GM19239 (cell line): ENCODE measurements at places on chromosomes 5 and 9.

DNA sequence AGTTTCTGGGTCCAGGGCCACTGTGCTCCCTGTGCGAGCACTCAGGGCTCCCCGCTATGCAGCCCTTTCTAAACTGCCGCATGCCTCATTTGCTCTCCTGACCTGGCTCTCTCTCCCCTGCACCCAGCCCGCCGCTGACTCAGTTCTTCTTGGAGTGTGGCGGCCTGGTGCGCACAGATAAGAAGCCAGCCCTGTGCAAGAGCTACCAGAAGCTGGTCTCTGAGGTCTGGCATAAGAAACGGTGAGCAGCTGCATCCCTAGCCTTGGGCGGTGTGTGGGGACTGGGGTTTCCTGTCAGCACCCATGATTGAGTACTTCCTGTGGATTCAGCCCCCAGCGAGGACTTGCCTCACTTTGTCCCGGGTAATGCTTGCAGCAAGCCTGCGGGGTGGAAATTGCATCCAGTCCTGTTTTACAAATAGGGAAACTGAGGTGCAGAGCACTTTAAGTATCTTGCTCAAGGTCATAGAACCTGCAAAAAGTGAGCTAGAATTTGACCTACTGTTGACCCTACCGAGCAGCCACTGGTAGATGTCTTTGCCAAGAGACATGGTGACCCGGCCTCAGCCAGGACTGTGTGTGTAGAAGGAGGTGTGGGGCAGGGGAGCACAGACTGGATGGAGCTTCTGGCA is 27.9 kb downstream of the USP20 start:
- no peak for DNase-seq

DNA sequence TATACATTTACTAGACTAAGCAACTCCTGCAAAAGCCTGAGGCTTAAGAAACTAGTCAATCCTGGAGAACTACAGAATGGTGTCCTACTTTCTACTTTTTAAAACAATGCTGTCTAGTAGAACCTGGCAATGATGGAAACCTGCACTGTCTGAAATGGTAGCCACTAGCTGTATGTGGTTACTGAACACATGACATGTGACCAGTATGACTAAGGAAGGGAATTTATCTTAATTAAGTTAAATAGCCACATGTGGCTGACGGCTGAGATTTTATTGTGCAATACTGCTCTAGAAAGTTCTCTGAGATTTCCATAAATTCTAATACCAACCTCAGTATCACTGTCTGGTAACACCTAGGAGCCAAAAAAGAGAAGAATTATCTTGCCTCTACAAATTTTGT is 44.9 kb upstream of the RAPGEF6 start:
- no peak for DNase-seq

DNA sequence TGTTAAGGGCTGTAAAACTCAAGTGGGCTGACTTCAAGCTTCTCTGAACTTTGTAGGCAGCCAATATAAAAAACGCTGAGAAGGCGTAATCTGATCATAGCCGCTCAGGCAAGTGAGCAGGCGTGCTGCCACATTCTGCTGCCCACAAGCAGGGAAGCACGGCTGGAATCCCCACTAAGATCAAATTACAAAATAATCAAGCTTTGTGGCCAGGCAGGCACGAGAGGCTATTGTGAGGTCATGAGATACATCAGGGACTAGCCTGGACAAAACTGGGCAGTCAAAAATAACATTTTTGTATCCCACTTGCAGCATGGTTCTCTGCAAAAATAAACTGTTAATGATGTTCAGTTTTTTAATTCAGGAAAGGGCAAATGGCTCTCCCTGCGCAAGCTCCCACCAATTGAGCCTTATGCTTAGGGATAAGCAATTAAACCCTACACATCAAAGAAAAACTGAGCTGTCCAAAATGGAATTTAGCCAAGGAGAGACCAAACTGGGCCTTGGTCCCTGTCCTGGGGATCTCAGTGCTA is 64.0 kb downstream of the POU5F2 start:
- DNase-seq: no peak

DNA sequence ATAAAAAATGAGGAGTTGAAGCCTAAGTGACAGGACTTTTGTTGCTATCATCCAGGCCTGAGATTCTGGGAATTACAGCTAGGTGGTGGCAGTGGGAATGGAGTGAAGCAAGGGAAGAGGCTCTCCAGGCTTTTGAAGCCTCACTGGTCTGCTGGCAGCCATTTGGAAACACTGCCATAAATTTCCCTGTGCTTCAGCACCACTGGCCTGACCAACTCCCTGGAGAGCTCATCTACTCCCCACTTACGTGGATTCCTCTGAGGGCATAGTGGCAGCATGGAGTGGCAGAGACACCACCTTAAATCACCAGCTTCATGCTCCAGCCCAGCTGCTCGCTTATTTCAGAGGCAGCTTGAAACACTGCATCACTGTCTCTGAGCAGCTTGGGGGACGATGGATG is 518.2 kb downstream of the TLR4 start:
- DNase-seq: no peak

GRCh38 chr5:128559300-128560297 is 21.6 kb upstream of the FBN2 start:
- DNase-seq: no peak

DNA sequence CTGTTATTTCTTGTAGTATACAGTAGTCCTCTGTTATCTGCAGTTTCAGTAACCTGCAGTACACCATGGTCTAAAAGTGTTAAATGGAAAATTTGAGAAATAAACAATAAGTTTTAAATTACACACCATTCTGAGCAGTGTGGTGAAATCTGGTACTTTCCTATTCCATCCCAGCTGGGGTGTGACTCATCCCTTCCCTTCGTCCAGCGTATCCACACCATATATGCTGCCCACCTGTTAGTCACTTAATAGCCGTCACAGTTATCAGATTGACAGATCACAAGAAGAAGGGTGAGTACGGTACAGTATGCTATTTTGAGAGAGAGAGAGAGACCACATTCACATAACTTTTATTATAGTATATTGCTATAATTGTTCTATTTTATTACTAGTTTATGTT is 28.9 kb downstream of the FAM151B start:
- DNase-seq: no peak

DNA sequence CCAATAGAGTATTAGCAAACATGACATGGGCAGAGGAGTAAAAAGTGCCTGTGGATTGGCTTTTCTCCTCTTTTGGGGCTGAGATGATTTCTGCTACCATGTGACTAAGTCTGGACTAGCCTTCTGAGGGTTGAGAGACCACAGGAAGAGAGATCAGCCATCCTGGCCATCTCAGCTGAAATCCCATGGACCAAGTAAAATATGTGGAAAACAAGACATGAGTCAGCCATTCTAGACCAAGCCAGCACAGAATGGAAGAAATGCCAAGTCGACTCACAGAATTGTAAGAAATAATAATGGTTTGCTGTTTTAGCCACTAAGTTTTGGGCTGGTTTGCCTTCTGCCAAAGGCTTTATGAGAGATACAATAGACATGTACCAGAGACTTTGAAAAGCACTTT is 377.8 kb downstream of the CHSY3 start:
- no peak for DNase-seq

GRCh38 chr9:75188756-75189155 is 100.4 kb downstream of the OSTF1 start:
- DNase-seq: no peak

DNA sequence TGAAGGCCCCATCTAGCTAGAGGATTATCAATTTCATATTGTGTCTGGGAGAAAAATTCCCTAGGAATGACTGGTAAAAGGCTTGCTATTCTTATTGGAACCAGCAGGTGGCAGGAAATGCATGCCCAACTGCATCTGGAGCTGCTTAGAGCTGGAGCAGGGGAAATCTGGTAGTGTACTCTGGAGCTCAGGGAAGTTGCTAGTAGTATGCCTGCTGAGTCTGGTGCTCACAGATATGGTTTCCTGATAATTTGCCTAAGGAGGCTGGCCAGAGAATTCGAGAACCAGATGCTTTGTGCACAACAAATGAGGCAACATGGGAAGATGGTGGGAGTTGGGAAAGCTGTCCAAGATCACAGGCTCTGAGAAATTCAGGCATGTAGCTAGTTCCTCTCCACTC is 53.7 kb downstream of the G3BP1 start:
- peak; percentile 23 for DNase-seq

- no peak for DNase-seq
Measured at GRCh38 chr5:142821733-142822487, 51.7 kb downstream of the ARHGAP26 start.

DNA sequence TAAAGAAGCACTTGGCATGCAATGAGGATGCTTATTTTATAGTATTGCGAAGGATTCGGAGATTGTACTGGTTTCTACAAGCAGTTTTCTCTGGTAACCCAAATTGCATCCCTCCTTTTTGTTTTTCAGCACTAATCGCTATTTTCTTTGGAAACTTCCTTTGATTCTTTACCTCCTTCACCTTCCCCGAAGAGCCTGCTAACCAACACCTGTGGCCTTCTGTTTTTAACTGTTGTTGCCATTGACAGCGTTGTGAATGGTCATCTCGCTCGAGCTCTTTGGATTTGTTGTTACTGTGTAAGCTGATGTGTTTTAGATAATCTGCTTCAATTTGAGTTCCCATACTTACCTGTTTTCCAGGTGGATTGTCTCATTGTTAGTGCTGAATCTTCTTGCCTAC is 1.1 kb downstream of the CNOT6 start:
- DNase-seq: no peak
